ENCODE measurements at places on chromosomes 2 and 18.

DNA sequence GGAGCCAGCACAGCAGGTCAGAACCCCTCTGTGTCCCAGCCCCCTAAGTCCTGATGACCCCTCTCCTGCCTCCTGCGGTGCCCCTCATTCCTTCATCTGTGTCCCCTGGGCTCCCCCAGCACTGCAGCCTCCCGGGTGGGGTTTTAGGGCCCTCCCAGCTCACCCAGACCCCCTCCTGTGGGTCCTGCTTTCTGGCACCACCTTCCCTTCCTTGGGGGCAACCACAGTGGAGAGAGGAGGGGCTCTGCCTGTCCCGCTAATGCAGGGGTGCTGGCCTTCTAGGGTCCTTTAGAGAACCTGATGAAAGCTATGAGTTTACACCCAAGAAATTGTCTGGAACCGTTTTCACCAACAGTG, 42.7 kb upstream of the ALPP start:
- no peak for DNase-seq

- peak; percentile 92 for DNase-seq
Measured at GRCh38 chr2:23286758-23287704, 97.9 kb upstream of the KLHL29 start.

- peak; percentile 87 for DNase-seq
Measured at GRCh38 chr2:37472959-37473358, 128.5 kb downstream of the QPCT start.

GRCh38 chr2:27509326-27509725, 12.7 kb downstream of the GCKR start:
- DNase-seq, result peak; percentile 17

DNA sequence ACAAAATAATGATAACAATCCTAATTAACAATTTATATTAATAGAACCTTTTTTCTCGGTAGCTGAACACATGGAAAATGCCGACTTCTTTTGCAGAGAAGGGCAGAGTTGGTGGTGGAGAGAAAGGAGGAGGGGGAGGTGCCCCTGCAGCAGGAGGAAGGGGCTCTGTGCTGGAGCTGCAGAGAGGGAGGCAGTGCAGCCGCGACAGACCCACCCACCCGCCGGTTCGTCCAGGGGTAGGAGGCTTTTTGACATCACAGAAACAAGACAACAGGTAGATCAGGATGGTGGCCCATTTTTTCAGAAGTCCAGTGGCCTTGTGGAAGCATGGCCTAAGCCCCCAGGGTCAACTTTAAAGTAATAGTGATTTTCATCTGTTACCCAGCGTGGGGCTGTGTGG, 321.1 kb upstream of the SALL3 start:
- DNase-seq, result no peak

- DNase-seq, result no peak
Measured at GRCh38 chr2:29834624-29835023, 86.8 kb downstream of the ALK start.

DNA sequence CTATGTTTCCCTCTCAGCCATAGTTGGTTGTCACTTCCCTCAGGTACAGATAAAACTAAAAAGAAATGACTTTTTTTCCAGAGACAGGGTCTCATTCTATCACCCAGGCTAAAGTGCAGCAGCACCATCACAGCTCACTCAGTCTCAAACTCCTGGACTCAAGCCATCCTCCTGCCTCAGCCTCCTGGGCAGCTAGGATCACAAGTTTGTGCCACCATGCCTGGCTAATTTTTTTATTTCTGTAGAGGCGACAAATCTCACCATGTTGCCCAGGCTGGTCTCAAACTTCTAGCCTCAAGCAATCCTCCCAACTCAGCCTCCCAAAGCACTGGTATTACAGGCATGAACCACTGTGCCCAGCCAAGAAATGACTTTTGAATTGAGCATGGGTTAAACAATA, 8.2 kb downstream of the ROCK2 start:
- no peak for DNase-seq

GRCh38 chr2:200966770-200967169, 3.3 kb upstream of the ORC2 start:
- peak; percentile 53 for DNase-seq

- no peak for DNase-seq
Measured at GRCh38 chr18:39271654-39272053, 1706.1 kb upstream of the CELF4 start.

- DNase-seq, result no peak
Measured at GRCh38 chr18:58225101-58225500, 181.1 kb downstream of the NEDD4L start.

DNA sequence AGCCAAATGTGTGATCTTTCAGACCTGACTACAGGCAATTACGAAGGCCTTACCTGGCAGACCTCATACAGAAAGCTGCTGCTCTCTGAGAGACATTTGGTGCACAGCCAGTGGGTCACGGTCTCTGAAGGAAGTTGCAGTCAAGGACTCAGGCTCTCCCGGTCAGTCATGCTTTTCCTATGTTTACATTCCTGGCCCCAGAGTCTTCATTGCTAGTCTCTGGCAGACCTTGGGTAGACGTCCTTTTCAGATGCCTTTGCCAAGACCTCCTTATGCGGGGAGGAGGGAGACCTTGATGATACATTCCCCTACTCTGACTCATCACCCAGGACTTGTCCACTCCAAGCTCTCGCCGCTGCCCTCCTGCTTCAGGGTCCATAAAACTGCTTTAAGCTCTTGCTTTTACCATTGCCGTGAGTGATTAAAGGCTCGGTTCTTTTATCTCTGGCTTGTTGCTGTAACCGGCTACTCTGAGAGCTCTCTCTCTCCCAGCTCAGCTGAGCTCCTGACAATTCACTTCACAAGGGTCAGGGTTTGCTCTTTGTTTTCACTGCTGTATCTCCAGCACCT, 62.0 kb upstream of the SLC35F5 start:
- DNase-seq, result peak; percentile 100

DNA sequence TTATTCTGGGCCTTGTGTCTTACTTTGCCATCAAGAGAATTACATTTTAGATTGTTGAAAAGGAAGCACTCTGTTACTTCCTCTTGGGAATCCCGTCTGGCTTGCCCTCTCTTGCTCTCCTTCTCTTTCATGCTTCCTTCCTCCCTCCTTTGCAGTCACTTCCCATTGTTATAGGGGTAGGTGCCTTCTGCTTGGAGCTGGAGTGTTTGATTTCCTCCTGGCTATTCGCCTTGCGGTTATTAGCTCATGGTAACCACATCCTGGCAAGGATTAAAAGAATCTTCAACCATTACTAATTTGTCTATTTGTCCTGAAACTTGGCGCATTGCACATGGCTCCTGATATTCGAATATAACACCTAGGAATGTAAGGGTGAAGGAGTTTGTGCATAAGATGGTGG, 115.0 kb downstream of the CERS6 start:
- no peak for DNase-seq

DNA sequence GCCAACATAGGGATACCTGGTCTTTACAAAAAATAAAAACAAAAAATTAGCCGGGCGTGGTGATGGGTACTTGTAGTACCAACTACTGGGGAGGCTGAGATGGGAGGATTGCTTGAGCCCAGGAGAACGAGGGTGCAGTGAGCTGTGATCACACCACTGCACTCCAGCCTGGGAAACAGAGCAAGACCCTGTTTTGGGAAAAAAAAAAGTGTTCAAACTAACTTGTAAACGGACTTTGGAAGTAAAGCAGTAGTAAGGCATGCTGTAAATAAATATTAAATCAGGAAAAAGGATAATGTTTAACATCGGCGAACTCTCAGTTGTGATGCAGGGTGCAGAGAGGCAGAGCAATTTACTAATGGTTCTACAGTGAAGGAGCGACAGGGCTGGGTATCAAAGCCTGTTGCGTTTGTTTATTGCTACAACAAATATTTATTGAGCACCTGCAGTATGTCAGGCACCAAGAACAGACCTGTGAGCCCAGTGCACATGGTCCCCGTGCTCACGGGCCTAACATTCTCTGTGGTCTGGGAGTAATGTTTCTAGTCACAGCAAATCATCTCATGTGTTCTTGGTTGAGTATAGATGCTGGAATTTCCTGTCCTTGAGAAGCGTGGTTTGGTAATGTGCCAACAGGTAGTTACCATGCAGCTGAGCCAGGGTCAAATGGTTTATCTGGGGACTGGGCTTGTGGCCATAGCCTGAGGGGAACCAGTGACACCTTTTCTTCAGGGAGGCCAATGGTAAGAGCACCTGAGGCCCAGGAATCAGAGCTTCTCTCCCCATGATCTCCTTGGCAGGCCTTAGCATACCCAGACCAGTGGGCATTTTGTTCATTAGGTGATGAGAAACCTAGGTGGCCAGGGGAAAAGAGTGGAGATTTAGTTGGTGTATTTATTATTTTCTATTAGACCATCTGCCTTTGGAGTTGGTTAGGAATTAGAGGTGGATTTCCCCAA, 27.9 kb upstream of the GREB1 start:
- DNase-seq, result no peak

DNA sequence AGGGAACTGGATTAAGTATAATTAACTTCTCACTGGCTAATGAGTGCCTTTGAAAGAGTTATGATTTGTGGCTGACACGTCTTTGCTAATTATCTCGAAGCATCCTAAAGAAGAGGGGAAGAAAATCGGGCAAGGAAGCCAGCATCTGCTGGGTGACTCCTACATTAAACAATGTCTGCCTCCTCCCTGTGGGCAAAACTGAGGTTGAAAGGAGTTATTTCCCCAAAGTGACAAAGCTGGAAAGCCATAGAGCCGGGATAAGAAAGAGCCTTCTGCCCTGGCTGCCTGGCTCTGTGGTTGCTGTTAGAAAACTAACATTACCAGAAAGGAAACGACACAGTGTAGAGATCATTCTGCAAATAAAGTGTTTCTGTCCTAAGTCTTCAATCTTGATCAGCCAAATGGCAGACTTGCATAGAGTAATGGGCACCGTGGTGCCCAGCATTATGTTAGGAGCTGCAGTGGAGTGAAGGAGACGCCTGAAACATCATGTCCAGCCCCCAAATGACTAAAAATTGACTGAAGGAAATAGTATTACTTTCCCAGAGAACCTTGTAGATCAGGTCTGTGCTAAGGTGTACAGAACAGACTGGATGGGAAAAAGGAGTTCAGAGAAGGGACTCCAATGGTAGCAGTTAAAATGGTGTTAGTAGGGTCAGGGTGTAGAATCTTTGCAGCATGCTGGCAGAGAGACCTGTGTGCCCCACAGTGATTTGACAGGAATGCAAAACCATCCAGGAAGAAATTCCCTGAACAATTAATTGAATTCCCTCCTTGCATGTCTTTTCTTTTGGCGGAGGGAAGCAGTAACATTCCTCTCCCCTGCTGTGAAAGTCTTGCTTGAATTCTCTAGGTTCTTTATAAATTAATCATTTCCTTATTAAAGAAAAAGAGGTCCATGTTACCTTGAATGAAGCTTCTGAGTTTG, 44.4 kb downstream of the ALPK2 start:
- DNase-seq, result peak; percentile 92

DNA sequence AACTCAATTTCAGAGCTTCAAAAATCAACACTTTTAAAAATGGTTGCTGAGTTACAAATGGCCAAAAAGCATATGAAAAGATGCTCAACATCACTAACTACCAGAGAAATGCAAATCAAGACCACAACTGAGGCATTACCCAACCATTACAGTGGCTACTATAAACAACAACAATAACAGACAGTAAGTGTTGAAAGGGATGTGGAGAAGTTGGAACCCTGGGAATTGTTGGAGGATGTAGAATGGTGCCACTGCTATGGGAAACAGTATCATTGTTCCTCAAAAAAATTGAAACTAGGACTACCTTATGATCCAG, 173.3 kb upstream of the SPRED2 start:
- DNase-seq, result no peak

- DNase-seq, result no peak
Measured at GRCh38 chr2:65786765-65787164, 354.4 kb upstream of the SPRED2 start.

GRCh38 chr2:231172025-231172424, 26.4 kb upstream of the ARMC9 start:
- DNase-seq, result peak; percentile 73

GRCh38 chr18:23568281-23569138, 17.8 kb downstream of the NPC1 start:
- DNase-seq, result no peak

- no peak for DNase-seq
Measured at GRCh38 chr2:201064797-201065329, 6.6 kb downstream of the HYCC2 start.

DNA sequence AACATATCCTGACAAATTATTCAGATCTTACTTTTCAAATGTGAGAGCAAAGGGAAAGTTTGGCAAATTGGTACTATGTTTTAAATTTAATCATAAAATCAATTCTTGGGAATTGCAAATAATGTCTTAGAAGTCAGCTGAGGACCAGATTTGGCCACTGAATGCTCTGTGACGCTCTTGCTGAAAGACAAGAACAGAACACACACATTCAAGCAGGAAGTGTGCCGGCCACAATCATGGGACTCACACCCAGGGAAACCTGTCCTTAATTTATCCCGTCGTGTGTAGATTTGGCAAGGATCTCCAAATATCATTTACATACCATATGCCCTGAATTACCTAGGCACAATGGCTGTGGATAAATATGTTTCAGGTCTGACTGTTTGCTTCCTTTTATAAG, 253.1 kb downstream of the TCF4 start:
- peak; percentile 62 for DNase-seq

DNA sequence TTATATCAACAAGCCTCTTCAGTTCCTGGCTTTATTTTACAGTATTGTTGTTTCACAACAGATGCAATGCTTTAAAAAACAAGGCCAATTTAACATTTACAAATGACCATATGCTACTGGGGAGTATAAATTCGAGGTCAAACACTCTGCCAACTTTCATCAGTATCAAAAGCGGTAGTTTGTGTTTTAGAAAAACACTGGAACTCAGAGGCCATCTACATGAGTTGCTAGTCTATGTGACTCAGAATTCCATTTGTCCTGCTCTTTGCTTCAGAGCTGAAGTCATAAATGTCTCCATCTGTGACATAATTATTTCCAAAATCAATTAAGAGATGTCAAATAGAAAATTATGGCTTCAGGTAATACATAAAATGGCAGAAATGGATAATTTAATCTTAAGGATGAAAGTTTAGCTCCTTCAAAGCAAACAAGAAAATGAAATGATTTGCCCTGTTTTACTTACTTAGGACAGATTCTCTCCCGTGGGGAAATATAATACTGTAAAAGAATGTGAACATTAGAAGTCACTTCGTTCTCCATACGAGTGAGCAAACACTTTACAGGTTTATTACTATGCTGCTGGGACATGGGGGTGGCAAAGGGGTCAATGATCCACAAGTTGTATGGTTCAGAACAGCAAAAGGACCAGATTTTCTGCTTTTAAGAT, 3.7 kb downstream of the MEX3C start:
- peak; percentile 52 for DNase-seq

Data from AG10803 (cell line).